ENCODE measurements at places on chromosomes 7 and 10. TPM values are rescaled to one million over a fixed set of nuclear protein-coding genes. Genes with fewer than 3 reads are reported as not detected.

INA gene
- total RNA-seq = 4.3 TPM

ABCB4 gene
- 0.78 TPM for total RNA-seq

IRF5 gene
- not detected for total RNA-seq

SVOPL gene
- total RNA-seq = not detected

SLC16A12 gene
- total RNA-seq = 0.58 TPM

WIPF3 gene
- total RNA-seq = not detected

RTKN2 gene
- 0.29 TPM for total RNA-seq

CLDN15 gene
- 6.0 TPM for total RNA-seq

NUDT13 gene
- total RNA-seq = 0.99 TPM

MEOX2 gene
- total RNA-seq = 1.3 TPM

DYDC2 gene
- not detected for total RNA-seq

SPDYE17 gene
- not detected for total RNA-seq

CCDC7 gene
- 2.4 TPM for total RNA-seq

FXYD4 gene
- total RNA-seq = not detected

CABCOCO1 gene
- total RNA-seq = 0.29 TPM

MYH16 gene
- 0.12 TPM for total RNA-seq

FBXL13 gene
- 0.39 TPM for total RNA-seq

SEMA3D gene
- 0.68 TPM for total RNA-seq

IL6 gene
- 5.7 TPM for total RNA-seq

TMEM236 gene
- 0.48 TPM for total RNA-seq

CCDC146 gene
- total RNA-seq = 1.2 TPM

PVRIG gene
- not detected for total RNA-seq

GDF2 gene
- not detected for total RNA-seq

SEC24C gene
- 72.3 TPM for total RNA-seq

RADIL gene
- 3.4 TPM for total RNA-seq

ANXA8L1 gene
- 0.06 TPM for total RNA-seq

Measured in glomerular endothelial cell (primary cell).